ENCODE measurements at places on chromosomes 4 and X. TPM values are rescaled to one million over a fixed set of nuclear protein-coding genes. Genes with fewer than 3 reads are reported as not detected.

The IBSP gene
- total RNA-seq: not detected

The HSFX4 gene
- total RNA-seq: not detected

The TENM3 gene
- not detected for total RNA-seq

The GLRA2 gene
- total RNA-seq: not detected

The KDR gene
- not detected for total RNA-seq

The MAGEB1 gene
- not detected for total RNA-seq

The ADH1C gene
- total RNA-seq: not detected

The VCX2 gene
- total RNA-seq: not detected

The POU4F2 gene
- total RNA-seq: not detected

The DOK7 gene
- not detected for total RNA-seq

The PLXNA3 gene
- 7.6 TPM for total RNA-seq

The SPANXA2 gene
- total RNA-seq: not detected

The COX7B2 gene
- not detected for total RNA-seq

The ASB12 gene
- not detected for total RNA-seq

The SMIM9 gene
- total RNA-seq: not detected

The ABLIM2 gene
- 0.24 TPM for total RNA-seq

The EBP gene
- 118 TPM for total RNA-seq

The PRKX gene
- 57.0 TPM for total RNA-seq

The TRIM2 gene
- 4.2 TPM for total RNA-seq

The PSMD10 gene
- total RNA-seq: 58.8 TPM

The TRIM75 gene
- not detected for total RNA-seq

The LRRC66 gene
- total RNA-seq: not detected
